ENCODE measurements at places on chromosomes 12 and 14. TPM values are rescaled to one million over a fixed set of nuclear protein-coding genes. Genes with fewer than 3 reads are reported as not detected.
A peak's percentile ranks its signal among the peaks of the same experiment; 100 is the strongest.

E2F7 gene
- 16.6 TPM for total RNA-seq

CLBA1 gene
- 2.4 TPM for total RNA-seq

CLEC9A gene
- total RNA-seq: not detected

LLPH gene
- 34.4 TPM for total RNA-seq

PMEL gene
- total RNA-seq: 0.87 TPM

BLOC1S1 gene
- total RNA-seq: 160 TPM

DNA sequence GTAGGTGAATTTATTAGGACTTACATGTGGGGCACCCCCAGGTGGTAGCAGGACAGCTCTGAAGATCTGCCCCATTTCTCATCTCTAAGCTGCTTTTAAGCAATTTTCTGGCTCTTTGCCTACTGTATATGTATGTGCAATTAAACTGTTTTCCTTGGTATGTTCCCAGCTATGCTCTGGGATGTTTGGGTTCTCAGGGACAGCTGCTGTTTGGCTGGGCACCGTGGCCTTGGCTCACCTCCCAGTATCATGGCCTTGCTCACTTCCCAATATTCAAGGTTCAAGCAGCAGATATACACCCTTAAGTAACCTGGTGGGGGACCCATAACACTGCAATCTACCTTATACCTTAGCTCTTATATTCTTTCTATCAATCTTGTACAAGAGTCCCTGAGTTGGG is 53.7 kb upstream of the KITLG start:
- DNase-seq: no peak

DNA sequence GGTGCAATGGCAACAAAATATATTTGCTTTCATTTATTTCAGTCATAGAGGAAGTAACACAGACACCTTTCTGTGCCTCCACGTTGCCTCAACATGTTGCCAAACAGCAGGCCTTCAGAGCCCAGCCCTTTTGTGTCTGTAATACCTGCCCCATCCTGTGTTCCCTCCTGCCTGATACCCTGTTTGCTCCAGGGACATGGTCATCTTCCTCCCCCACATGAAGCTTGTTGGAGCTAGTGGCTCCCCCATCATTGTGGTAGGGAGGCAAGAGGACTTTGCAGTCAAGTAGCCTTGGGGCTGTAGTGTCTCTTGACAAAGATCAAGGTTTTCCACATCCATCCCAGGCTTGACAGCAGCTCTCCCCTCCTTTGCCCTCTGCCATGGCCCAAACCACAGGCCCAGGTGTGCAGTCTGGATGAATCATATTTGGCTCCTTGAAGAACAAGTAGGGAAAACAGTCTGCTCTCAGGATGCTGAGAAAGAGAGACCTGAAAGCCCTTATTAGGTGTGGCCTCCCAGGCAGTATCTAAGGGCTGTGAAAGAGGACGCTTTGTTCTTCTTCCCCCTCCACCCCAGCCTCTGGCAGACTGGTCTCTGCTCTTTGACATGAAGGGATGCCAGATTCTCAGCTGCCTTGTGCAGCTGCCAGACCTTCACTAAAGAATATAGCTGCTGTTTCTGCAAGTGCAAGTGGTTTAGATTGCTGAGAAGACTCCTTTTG is 329.0 kb downstream of the C12orf75 start:
- DNase-seq: no peak

DNA sequence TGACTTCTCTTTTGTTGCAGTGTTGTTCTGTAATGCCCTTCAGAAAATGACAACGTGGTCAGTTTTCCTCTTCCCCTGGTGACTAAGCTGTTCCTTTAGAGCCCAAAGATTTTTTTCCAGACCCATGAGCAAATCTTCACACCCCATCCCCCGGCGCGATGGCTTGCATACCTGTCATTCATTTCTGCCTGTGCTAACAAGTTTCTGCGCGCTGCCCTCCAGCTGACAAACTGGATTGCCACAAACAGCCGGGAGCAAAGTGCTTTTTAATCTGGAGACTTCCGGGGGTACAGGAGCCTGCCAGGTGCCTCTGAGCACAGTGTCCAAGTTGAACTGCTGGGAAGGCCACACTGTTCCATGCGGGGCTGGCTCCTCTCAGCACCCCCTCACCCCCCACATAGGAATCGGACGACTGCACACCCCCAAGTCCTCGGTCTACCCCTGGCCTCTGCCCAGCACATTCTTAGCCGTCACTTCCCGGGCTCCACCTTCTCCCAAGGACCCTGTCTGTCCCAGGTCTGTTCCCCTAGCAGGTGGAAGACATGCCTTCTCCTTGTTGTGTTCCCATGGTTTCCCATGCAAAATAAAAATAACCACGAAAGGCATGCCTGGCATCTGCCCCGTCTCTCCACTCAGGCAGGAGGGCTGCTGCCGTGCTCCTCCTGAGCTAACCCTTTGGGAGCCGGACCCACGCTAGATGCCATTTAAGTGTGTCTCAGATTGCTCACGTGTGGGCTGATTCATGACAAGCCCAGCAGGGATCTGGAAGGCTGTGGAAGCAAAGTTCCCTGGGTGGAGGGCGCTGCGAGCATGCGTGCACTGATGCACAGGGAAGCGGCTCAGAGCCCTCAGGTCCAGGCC is 14.1 kb downstream of the RILPL1 start:
- no peak for DNase-seq

DNA sequence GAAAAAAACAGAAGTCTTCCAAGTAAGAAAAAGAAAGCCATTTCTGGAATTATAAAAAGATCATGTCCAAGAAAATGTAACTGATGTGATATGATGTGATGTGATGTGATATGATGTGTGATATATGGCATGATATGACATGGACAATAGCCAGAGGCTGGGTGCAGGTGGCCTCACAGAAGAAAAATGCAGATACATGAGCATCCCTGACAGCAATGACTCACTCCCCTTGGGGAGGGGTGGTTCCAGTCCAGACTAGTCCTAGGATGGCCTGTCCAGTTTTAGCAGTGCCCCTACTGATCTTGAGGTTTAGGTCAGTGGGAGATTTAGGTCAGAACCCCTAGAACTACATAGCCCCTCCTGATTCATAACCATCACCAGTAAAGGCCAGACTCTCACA is 3.5 kb upstream of the RHOJ start:
- DNase-seq: no peak

DNA sequence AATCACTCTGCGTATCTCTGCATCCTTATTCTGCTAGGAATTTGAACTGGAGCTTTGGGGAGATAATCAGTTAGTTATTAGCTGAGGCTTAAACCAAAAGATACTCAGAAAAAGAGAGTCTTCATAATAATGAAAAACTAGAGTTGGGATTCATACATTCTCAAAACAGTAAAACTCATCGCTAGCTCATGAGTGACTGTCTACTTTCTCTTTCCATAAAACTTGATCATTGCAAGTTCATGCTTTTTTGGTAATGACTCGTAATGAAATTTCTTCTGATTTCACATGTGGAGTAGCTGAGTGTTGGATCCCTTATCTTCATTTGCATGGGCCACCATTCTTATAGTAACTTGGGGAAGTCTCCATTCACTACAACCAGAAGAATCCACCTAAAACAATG is 397.7 kb downstream of the PDZRN4 start:
- no peak for DNase-seq

- no peak for DNase-seq
Measured at GRCh38 chr14:66099451-66099850, 386.7 kb upstream of the CCDC196 start.

- no peak for DNase-seq
Measured at GRCh38 chr14:59336706-59337105, 128.5 kb downstream of the GPR135 start.

DNA sequence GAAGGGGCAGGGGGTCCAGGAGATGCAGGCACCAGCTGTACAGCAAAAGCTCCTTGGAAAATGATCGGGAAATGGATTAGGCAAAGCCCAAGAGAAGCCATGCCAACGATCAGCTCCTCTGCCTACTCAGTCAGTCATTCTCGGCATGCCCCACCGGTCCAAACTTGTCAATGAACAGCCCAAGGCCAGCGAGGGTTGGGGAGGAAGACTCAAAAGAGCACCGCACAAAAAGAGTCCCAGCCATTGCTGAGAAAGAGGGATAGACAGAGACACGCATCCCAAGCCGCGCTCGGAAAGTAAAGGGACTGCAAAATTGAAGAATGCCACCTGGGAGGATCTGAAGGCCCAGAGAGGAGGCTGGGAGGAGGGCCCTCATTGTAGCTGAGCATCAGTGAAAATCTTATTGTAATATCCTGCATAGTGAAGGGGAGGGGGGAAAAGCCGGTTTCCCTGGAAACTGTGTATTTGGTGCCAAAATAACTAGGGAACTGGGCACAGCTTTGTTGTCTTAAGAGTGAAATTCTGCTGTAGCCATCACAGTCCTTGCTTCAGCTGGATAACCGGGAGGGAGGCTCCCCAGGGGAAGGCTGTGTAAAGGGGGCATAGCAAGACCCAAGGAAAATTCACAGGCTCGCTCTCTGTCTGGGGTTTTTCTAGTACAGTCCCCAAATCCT is 4.7 kb downstream of the KDM2B start:
- no peak for DNase-seq

GRCh38 chr12:53737951-53738405 is 10.7 kb upstream of the CALCOCO1 start:
- DNase-seq: no peak

DNA sequence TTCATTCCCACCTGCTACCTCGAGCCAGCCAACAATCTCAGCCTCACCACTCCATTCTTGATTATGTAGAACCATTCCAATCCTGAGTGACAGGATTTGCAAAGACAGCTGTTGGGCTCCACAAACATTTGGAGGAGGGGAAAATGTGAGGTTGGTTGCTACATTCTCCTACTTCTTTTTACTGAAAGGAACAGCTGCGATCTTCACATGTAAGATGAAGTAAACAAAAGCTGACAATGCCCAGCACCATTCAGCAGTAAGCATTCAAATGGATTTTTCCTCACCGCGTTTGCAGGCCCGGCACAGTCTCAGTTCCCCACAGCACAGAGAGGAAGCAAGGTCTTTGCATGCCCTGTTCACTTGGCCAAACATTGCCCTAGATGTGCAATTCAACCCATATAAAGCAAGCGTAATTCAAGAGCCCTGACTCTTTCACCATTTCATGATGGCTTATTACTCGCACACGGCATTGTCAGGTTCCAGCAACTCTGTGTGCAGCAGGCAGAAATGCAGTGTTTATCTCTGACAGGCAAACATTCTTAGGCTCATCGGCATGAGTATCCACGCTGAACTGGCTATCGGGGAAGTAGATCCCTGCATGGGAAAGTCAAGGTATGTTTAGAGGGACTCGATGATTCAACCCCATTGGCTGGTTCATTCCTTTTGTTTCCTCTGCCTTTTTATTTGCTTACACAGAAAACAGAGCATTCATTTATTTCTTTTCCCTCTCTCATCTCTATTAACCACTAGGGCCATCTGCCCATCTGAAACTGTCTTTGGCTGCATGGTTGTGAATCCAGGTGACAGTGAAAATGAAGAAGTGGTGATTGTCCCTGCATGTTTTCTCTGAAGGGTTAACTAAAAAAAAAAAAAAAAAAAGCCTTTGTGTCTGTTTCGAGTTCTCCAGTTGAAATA is 236.1 kb upstream of the PLEKHG7 start:
- no peak for DNase-seq

DNA sequence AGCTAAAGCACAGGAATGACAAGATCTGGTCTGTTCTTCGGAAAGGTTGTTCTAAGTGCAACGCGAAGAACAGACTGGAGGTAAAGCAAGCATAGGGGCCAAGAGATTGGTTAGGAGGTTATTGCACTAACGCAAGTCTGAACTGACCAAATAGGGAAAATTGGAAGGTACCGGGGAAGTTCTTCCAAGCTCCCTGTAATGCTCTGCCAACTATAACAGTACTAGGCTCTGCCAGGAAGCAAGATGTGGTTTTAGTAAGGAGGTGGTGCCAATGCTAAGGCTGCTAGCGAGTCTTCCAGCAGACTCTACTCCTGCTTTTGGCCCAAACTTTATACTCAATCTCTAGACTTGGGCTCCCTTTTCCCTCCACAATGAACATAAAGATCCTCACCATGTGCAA is 138.6 kb downstream of the PAWR start:
- no peak for DNase-seq

GRCh38 chr14:67817750-67818438 is 1.5 kb upstream of the ZFYVE26 start:
- no peak for DNase-seq

GRCh38 chr14:104978746-104979691 is 845 bp upstream of the AHNAK2 start:
- DNase-seq: no peak

DNA sequence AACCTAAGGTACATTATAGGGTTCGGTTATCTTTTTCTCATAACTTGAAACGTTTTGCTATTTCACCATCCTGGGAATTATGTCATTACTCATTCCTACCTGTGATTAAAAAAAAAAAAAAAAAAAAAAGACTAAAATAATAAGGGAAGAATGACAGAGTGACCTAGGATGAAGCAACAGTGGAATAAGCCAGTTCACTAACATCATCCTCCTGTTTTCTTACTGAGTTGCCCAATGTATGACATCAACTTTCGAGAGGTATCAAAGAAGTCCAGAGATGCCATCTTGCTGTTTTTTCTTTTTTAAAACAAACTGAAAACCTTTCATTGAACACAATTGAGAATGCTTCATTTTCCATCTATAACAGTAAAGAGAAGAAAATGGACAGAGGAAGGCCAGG is 42.8 kb downstream of the AMN start:
- no peak for DNase-seq

DNA sequence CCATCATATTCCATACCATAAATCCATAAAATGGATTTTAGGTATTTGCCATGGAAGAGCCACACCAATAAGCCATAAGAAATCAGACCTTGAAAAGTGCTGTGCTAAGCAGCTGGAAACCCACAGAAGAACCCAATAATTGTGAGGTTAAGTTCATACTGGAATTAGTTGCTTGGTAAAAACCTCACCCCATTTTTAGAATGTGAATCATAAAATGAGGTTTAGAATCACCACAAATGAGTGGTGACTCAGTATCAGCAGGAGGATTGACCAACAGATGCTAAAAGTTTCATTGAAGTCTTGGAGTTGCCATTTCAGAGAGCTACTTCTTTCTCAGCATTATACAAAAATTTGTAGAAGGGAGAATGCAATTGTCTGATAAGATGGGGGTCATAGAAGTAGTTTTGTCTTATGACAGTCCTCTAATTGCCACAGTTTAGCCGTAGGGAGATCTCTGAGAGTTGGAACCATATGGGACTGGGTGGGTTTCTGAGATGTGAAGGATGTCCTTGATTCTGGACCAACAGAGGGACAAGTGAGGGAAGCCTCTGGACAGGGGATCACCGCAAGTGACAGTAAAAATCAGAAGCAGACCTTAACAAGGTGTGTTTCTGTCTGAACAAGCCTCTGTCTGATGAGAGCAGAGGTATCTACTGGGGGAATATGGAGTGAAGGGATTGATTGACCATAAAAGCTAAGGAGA is 1.4 kb upstream of the STON2 start:
- peak; percentile 92 for DNase-seq
